ENCODE measurements at places on chromosomes 1 and 21. TPM values are rescaled to one million over a fixed set of nuclear protein-coding genes. Genes with fewer than 3 reads are reported as not detected.

The PANK4 gene
- total RNA-seq = 15.0 TPM

The NFASC gene
- total RNA-seq = 69.4 TPM

The SWT1 gene
- 9.6 TPM for total RNA-seq

The IGSF3 gene
- total RNA-seq = 2.5 TPM
